ENCODE measurements at places on chromosomes 5 and 9. TPM values are rescaled to one million over a fixed set of nuclear protein-coding genes. Genes with fewer than 3 reads are reported as not detected.

DNA sequence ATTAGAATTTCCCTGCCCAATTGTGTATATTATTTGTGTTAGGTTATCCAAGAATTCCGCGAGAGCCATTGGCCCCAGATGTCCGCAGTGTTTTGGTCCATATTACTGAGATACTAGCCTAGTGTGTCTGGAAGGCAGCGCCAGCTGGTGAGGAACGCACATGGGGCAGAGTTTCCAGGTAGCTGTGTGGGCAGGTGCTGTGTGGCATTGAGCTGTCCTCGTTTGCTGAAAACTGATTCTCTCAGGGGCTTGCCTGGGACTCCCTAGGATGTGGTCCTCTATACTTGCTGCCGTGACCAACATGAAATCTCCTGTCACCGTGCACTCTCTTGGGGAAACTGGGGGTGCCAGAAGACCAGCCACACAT is 288.7 kb downstream of the FANCC start:
- no peak overlapping the region for H3K4me3 ChIP-seq
- no peaks in the 10 kb centered on the region for H3K36me3 ChIP-seq
- H3K4me1 ChIP-seq: peaks cover 68% of the 10 kb centered on the region
- no peak overlapping the region for H3K27ac ChIP-seq
- DNase-seq: no peak

GRCh38 chr5:164555809-164556208 is 1050.4 kb downstream of the MAT2B start:
- no peak for DNase-seq
- no peaks in the 10 kb centered on the region for H3K4me1 ChIP-seq
- H3K36me3 ChIP-seq: no peaks in the 10 kb centered on the region
- no peak overlapping the region for H3K4me3 ChIP-seq

- H3K36me3 ChIP-seq: no peaks in the 10 kb centered on the region
- no peak overlapping the region for H3K4me3 ChIP-seq
- no peak overlapping the region for H3K27ac ChIP-seq
- no peak for DNase-seq
Measured at GRCh38 chr5:109908366-109908765, 218.6 kb downstream of the MAN2A1 start.

DNA sequence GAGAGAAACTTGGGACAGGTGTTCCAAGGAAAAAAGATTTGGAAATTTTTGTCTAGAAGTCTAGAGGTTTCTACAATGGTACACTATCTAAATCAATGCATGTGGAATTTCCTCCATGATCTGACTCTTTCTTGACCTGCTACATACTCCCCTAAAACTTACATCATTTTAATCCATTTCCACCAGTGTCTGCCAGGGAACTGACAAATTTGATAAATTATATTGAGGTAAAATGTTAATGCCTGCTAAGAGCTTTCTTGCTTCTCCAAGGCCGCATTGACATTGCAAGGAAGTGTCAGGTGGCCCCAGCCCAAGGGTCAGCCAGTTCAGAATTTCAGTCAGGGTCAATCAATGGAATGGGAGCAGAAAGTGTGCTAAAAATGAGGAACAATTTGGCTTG is 163.4 kb upstream of the FBXL17 start:
- no peak overlapping the region for H3K27ac ChIP-seq
- H3K4me1 ChIP-seq: no peaks in the 10 kb centered on the region
- no peak overlapping the region for H3K4me3 ChIP-seq
- DNase-seq: no peak
- no peaks in the 10 kb centered on the region for H3K36me3 ChIP-seq
- H3K27me3 ChIP-seq: no peaks in the 10 kb centered on the region

- no peak overlapping the region for H3K4me3 ChIP-seq
- H3K27me3 ChIP-seq: no peaks in the 10 kb centered on the region
- no peak overlapping the region for H3K27ac ChIP-seq
Measured at GRCh38 chr5:96037128-96037527, 75.5 kb upstream of the ELL2 start.

DNA sequence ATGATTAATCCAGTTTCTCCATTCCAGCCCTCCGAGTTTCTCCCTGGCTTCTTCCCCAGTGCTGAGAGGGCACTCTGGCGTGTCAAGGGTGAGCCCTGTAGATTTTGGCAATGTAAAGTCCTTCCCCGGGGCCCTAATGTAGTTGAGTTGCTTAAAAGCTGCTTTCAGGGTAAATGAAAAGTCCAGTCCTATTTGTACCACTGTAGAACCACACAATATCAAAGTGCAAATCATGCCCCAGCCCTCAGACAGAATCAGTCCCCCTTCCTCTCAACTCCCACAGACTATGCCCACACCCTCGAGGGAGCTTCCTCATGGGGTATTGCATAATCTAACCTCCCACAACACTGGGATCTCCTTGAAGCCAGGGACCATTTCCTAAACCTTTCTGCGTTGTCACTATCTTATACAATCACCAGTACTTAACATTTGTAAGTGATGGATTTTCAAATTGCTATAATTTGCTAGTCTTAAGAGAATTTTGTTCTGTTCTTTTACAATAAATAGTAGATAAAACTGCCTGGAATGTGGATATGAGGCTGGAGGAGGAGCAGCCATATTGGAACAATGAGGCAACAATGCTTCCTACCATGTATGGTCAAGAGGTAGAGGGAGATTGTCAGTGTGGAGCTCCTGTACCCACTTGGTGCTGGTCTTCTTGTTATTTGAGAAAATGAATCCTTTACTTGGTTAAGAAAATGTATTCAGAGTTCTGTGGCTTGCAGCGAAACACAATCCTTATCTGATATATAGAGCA is 34.4 kb downstream of the ZNF366 start:
- no peak overlapping the region for H3K4me3 ChIP-seq
- no peaks in the 10 kb centered on the region for H3K36me3 ChIP-seq
- peaks cover 42% of the 10 kb centered on the region for H3K4me1 ChIP-seq
- H3K27me3 ChIP-seq: no peaks in the 10 kb centered on the region

DNA sequence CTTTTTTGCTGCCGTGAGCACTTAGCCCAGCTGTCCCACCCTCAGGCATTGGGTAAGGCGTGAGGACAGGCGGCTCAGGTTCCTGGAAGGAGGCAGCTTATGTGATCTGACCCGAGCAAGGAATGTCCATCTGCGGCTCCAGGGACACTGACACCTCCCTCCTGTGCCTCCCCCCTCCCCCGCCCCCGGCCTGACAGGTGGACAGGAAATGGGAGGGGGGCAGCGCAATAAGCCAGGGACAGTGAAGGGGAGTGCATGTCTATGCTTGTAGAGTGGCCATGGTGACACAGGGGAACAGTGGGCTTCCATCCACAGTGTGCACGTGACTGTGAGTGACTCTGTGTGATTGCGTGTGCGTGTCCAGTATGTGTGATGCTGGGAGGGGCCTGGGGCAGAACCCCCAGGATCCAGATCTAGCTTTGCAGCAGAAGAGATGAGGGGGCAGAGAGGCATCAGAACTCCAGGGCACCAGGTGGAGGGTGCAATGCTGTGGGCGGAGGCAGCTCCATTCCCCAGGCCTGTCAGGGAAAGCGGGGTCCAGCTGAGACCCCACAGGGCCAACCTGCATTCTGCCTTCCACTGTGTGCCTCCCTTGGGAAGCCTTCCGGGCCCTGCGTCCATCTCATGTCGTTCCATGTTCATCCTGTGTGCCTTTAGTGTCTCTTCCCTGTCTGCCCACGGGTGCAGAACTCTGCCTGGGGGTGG is 30.5 kb downstream of the CNTFR start:
- H3K4me3 ChIP-seq: no peak overlapping the region
- DNase-seq: peak; percentile 66
- H3K4me1 ChIP-seq: peaks cover 15% of the 10 kb centered on the region

DNA sequence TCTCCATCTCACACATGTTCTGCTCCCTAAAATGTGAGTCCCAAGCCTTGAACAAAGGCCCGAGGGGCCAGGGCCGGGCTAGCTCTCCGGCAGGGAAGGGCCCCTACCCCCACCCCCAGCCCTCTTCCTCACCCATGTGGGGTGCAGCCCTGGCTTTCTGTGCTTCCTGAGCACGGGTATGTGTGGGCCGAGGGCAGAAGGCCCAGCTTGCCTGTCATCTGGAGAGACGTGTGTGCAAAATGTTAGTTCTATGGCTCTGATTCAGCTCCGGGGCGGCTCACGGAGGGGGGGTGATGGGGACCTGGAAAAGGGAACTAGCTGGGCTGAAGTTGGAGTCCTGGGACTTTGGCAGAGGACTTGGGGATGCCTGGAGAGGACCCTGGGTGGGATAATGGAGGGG is 90.3 kb upstream of the ARAP3 start:
- H3K4me3 ChIP-seq: no peak overlapping the region
- no peaks in the 10 kb centered on the region for H3K27me3 ChIP-seq
- H3K36me3 ChIP-seq: no peaks in the 10 kb centered on the region
- no peaks in the 10 kb centered on the region for H3K4me1 ChIP-seq
- no peak for DNase-seq
- H3K27ac ChIP-seq: no peak overlapping the region

DNA sequence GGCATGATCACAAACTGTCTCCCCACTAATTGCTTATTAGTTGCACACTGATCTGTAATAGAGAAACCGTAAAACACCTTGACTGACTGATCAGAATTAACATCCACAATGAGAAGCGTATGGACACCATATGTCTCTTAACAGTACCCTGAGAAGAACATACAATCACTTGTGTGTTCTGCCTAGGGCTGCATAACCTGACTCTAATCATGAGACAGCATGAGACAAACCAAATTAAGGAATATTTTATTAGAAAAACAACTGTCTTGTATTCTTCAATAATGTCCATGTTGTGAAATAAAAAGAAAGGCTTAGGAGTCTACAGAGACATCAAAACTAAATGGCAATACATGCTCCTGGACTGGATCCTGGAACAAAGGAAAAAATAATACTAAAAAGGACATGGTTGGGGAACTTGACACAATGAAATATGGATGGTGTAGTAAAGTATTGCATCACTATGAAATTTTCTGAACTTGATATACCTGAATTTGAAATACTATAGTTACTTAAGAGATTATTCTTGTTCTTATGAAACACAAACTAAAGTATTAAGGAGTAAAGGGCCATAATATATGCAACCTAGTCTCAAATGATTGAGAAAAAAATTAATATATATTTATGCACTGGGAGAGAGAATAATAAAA is 162.1 kb downstream of the CWC27 start:
- H3K27ac ChIP-seq: no peak overlapping the region
- no peak for DNase-seq
- H3K4me3 ChIP-seq: no peak overlapping the region
- H3K4me1 ChIP-seq: no peaks in the 10 kb centered on the region
- peaks cover 2% of the 10 kb centered on the region for H3K36me3 ChIP-seq

DNA sequence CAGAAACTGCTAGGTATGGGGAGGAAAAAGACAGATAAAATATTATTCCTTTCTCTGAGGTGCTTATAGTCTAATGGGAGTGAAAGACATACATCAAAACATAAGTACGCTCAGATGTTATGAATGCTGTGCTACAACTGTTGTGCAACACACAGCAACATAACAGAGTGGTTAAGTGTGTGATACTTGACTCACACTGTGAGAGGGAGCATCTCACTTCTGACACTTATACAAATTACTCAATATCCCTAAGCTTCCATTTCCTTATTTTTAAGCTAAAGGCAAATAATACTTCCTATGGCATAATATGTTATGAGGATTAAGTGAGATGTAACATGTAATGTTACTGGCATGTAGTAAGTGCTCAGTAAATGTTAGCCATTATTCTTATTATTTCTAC is 110.6 kb upstream of the FER start:
- H3K27ac ChIP-seq: no peak overlapping the region
- DNase-seq: no peak
- H3K36me3 ChIP-seq: no peaks in the 10 kb centered on the region
- no peak overlapping the region for H3K4me3 ChIP-seq
- peaks cover 2% of the 10 kb centered on the region for H3K4me1 ChIP-seq

DNA sequence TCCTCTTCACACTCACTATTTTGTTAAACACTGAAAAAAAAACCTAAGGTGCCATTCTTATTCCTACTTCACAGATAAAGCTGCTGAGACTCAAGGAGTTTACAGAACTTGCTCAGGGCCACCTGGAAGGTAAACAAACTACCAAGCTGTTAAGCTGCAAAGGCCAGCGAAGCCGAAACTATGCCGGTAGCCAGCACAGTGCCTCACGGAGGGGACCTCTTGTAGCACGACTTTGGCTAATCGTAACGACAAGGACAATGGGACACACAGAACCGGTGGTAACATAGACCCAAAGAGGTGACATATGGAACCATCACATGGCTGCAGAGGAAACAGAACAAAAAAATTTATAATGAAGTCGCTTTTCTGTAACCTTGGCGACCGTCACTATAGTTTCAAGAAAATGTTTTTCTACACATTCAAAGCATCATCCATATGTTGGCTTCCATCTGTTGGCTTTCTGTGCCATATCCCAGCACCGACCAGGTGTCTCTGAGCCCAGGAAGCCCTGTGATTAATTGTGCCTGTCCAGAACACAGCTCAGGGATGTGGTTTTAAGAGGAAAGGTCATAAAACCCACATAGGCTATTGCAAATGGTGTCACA is 60.3 kb downstream of the S1PR3 start:
- H3K27me3 ChIP-seq: no peaks in the 10 kb centered on the region
- no peak overlapping the region for H3K4me3 ChIP-seq
- H3K27ac ChIP-seq: no peak overlapping the region
- H3K36me3 ChIP-seq: no peaks in the 10 kb centered on the region

GRCh38 chr9:108073823-108074222 is 584.3 kb upstream of the KLF4 start:
- H3K36me3 ChIP-seq: no peaks in the 10 kb centered on the region
- no peak overlapping the region for H3K27ac ChIP-seq
- no peak overlapping the region for H3K4me3 ChIP-seq
- H3K4me1 ChIP-seq: no peaks in the 10 kb centered on the region

DNA sequence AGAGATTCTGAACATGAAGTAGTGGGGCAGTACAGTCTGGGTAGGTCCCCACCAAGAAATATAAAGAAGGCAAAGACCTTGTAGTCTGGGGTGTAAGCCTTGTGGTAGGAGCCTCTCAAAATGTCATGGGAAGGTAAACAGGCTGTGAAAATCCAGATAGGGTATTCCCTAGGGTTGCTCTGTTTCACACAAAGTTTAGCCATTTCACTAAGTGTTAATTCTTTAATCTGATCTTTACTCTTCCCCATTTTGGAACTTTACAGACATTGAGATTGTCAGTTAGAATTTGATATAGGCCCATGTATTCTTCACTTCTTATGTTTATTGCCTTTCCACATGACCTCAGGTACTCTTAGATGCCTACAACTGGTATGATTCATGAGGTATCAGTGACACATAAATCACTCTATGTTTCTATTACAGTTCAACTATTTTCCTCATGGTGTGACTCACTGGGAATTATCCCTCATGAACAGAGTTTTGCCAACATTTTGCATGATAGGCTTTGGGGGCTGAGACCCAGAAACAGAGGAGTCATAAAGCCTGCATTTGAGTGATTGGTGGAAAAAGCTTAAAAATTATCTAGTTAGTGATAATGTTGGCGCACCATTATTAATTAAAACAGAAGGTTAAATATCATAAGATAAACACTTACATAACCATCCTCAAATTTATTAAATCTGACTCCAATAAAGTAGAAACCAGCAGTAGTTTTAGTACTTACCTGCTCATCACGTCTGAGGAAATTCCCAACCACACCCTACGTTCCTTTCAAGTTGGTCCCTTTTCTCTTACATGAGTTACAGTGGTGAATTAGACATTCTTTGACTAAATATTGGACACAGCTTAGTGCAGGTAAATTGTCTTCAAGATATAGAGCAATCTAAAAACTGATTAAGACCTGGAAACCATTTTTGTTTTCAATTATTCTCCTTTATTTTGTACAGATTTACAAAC is 399.8 kb upstream of the MEF2C start:
- H3K27me3 ChIP-seq: no peaks in the 10 kb centered on the region
- no peaks in the 10 kb centered on the region for H3K36me3 ChIP-seq
- DNase-seq: no peak
- no peak overlapping the region for H3K27ac ChIP-seq

The NR6A1 gene
- polyA plus RNA-seq: 0.24 TPM

The IL31RA gene
- 0.02 TPM for polyA plus RNA-seq

The ARID3C gene
- not detected for polyA plus RNA-seq

The EIF4EBP3 gene
- polyA plus RNA-seq: 61.6 TPM

The PPIC gene
- 5.9 TPM for polyA plus RNA-seq

The POLK gene
- 5.9 TPM for polyA plus RNA-seq

The PCDHB15 gene
- 1.1 TPM for polyA plus RNA-seq

The OR1L4 gene
- not detected for polyA plus RNA-seq

The NTNG2 gene
- polyA plus RNA-seq: 2.8 TPM

The OR1J2 gene
- not detected for polyA plus RNA-seq
